ENCODE measurements at places on chromosomes 3 and 15.

DNA sequence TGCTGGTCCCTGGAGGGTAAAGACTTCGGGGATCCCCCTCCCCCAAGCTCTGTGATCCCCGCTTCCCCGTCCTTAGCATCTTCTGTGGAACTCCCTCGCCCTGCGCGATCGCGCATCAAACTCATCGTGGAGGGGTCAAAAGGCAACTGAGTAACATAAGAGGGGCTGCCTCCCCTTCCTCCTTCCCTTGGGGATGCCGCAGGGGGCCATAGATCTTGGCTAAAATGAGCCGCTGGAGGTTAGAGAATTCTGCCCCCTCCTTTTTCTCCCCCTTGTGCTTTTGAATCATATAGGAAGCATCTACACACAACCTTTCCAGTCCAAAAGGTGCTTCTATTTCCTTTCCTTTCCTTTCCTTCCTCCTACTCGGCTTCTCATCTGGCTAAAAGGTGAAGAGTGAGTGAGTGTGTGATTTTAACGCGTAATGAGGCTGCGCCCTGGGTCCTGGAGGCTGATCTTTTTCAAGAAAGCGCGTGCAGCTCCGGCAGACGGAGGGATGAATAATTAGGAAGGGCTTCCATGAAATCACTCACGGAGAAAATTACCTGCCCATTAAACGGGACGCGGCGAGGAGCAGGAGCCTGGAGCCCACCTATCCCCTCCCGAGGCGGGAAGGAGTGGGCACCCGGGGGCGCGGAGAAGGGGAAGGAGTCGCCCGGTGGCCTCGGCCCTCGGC lies 831 bp upstream of the ROBO2 start:
- no peak for DNase-seq

- DNase-seq = no peak
Measured at GRCh38 chr3:106245400-106245799, 376.6 kb upstream of the CBLB start.

- DNase-seq = no peak
Measured at GRCh38 chr3:70488816-70489215, 176.4 kb upstream of the MDFIC2 start.

GRCh38 chr3:126351771-126352475 lies 5.3 kb downstream of the KLF15 start:
- DNase-seq = no peak

DNA sequence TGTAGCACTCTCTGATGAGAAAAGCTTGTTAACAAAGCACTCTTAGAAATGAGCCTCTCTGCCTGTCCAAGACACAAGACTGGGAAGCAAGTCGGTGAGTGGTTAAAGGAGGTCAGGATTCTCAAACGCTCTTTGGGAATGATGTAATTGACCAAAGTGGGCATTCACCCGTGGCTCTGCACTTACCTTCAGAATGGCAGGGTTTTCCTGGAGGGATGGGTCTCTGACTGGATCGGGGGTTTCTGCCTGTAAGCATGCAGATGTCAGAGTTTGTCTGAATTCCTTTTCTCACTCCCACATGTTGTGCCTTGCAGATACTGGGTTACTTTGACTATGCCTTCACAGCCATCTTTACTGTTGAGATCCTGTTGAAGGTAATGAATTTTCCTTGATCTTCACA lies 106.3 kb downstream of the CHDH start:
- no peak for DNase-seq

DNA sequence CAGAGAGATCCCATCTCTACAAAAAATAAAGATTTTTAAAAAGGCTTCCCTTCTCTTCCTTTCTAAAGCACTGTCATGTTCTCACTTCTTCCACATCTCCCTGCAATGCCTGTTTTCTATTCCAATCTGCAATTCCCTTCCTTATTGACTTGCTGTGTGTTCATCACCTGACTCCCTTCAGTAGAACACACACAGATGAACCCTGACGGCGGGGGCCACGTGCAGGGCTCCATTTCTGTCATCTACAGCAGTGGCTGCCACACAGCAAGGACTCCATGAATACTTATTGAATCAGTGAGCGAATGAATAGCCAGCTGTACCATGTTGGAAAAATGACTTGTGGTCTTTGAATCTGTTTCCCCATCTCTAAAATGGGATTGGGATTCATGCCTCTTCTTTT lies 26.1 kb downstream of the BHLHE40 start:
- DNase-seq = no peak

GRCh38 chr15:64623347-64623996 lies 151.9 kb downstream of the RBPMS2 start:
- DNase-seq = peak; percentile 54

- DNase-seq = no peak
Measured at GRCh38 chr3:44342176-44342790, 3.7 kb downstream of the TCAIM start.

GRCh38 chr3:66304293-66304692 lies 83.5 kb downstream of the SLC25A26 start:
- DNase-seq = no peak

DNA sequence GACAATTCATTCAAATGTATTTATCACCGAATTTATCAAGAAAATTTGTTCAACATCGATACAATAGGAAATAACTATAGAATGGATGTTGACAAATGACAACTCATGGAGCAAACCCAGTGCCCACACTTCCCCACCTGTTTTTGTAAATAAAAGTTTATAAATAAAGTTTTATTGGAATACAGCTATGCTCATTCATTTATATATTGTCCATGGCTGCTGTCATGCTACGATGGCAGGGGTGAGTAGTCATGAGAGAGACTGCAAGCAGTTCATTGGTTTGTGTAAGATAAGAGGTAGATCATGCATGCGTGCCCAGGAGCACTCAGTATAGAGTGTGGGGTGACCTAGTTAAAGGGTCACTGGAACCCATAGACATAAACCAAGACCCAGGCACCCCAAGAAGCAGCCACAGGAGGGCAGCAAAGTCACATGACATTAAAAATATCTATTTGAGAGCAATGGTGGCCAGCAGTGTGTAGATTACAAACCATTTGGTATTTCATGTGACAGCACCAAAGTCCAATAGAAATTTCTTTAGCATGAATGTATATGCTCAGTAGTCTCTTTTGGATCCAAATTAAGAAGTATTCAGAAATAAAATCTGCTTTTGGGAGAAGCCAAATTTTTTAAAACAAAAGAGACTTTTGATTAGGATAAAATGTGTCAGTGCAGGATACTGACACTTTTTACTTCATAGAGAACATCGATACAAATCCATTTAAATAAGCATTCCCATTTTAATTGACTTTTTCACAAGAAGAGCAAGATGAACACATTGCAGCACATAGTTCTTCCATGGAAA lies 794.8 kb downstream of the MCTP2 start:
- peak; percentile 3 for DNase-seq

DNA sequence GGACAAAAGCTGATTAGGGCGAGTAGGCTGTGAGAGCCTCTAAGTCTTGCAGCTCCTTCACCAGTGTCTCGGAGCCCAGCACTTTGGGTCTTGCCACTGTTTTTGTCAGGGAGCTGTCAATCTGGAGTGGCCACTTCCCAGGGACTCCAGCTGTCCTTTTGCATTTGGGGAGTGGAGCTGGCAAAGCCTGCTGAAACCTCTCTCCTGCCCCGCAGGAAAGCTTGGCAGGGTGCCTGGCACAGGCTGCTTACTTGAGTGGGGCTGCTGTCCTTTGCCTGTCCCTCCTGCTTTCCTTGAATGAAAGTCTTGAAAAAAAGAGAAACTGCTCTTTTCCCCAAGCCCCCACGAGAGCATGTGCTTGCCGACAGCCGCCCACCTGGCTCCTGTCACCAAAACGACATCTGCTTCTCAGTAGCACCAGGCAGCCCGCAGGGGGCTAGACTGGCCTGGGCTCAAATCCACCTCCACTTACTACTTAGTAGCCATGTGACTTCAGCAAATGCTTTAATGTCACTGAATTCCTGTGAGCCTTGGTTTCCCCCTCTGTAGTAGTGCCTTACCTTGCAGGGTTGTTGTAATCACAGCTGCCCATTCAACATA lies 13.7 kb downstream of the USP13 start:
- no peak for DNase-seq

DNA sequence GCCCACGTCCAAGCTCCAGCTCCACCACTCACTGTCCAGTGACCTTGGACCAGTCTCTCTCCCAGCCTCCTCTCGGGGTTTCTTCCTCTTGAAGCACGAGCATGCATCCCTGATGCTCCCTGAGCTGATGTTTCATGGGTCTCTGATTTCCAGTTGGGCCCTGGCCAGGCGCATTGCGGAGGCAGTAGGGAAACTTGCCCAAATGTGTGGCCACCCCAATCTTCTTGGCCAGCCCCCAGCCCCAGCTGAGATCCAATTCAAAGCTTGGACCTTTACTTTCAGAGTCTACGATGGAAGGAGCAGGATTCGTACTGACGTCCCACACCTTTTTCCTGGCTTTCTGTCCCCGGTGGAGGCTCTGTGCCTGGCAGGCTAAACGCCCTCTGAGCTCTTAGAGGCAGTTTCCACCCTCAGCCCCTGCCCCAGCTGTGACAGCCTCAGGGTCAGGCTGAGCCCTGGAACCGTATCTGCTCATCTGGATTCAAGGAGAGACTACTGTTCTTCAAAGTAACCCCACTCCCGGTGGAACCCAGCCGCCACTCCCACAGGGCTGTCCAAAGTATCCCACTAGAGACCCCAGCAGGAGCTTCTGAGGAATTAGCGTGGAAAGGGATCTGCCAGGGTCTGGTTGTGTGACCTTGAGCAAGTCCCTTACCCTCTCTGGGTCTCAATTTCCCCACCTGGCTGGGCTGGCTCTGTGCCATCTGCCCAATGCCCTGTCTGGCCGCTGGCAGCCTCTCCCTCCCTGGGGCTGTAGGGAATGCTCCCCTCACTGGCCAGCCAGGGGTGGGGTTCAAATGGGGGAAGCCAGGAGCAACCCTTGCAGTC lies 37.4 kb downstream of the CPN2 start:
- DNase-seq = no peak

DNA sequence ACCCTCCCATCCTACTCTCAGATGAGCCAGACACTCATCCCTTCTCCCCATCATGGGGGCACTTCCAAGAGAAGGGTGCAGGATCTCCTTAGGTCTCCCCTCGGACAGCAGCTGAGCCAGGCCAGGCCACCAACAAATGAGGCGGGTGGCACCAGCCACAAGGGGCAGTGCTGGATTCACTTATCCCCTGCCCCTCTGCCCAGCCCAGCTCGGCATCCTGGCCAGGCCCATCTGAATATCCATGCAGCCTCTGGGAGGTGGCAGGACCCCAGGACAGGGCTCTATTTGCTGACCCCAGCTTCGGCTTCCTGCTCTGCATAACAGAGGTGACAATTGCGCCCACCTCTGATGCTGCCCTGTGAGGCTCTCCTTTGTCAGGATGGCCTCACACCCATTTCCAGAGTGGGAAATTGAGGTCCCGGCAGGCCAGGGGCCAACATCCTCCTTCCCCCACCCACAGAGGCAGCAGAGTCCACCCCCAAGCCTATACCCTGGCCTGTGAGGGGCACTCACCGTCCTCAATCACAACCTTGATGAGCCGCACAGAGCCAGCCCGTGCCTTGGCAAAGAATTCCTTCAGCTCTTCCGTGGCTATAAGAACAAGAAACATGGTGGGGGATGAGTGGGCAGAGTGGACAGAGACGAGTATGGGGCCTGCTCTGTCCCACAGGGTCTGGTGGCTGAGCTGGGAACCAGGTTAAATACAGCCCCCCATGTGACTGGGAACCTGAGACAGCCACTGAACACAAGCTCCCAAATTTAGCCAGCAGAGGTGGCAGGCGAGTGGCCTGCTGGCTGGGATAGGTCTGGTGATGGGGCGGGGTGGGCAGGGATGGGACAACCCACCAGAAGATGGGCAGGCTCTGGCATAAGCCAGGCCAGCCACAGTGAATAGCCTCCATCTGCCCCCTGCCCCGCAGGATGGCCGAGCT lies 4.2 kb downstream of the TWF2 start:
- no peak for DNase-seq

DNA sequence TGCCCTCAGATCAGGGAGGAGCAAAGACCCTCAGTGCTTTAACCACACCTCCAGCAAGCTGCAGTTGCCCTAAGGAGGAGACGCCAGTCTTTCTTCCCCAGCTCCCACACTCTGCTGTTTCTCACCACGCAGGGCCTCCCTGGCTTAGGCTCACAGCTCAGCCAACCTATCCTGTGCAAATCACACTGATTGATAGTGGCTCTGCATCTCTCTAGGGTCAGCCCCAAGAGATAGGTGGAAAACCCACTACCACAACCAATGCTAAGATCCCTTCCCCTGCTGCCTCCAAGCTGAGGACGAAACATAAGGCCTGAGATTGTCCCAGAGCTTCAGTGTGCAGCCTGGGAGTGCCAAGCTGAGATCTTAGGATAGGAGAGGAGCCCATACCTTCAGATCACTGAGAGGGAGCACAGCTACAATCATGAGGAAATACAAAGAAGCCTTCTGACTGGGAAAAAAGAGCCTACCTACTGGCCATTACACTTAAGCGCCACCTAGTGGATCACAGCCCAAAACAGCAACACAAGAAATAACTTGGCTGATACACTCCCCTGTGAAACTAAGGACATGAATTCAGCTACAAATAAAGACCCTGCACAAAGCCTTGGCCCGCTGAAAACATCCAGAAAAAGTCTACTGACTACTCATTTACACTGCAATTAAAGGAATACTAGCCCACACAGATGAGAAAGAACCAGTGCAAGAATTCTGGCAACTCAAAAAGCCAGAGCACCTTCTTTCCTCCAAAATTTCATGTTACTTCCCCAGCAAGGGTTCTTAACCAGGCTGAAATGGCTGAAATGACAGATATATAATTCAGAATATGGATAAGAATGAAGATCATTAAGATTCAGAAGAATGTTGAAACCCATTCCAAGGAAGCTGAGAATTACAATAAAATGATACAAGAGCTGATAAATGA lies 271.5 kb upstream of the DCBLD2 start:
- peak; percentile 7 for DNase-seq

DNA sequence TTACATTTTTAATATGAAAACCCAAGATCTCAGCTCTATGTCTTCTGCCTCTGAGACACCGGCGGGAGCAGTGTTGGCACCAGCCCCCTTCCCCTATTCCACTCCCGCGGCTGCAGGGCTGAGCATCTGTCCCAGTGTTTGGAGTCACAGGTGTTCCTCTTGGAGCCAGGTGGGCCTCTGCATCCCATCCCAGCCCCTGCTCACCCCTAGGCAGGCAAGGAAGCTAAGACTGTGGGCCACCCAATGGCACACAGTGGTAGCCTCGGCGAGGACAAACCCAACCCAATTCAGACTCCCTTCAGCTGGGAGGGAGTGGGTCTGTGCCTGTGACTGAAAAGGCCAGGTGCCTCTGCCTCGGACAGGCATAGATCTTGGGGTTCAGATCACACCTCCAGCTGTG lies 3.1 kb downstream of the CHST13 start:
- DNase-seq = no peak

- DNase-seq = no peak
Measured at GRCh38 chr3:171321559-171322360, 138.4 kb downstream of the TNIK start.

DNA sequence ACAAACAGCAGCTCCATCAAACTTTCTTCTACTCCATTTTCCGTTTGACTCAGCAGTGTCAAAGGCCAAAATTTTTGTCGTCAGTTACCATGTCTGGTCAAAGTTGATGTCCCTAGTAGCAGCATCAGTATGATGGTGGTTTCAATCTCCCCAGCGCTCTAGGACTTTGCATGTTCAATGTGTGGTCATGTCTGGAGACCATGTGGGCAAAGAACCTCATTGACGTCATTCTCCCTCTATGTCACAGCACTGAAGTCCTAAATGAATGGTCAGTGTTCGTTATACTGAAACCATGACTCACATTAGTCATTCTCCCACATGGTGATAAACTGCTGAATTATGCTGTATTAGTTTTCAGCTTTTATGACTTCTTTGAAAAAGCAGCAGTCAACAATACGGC lies 23.2 kb downstream of the SHC4 start:
- DNase-seq = no peak

- no peak for DNase-seq
Measured at GRCh38 chr3:183391460-183391859, 37.0 kb downstream of the MCF2L2 start.

- no peak for DNase-seq
Measured at GRCh38 chr3:104397713-104398112, 969.0 kb upstream of the ALCAM start.

- no peak for DNase-seq
Measured at GRCh38 chr3:128850544-128850943, 28.9 kb upstream of the ACAD9 start.

Measured in stimulated activated CD4-positive, alpha-beta T cell treated with anti-CD3 and anti-CD28 coated beads, Interleukin-1b, Interleukin-23, amount 100 ng/mL, for 48 hours (primary cell).